ENCODE measurements at places on chromosomes 1 and 21. TPM values are rescaled to one million over a fixed set of nuclear protein-coding genes. Genes with fewer than 3 reads are reported as not detected.

Gene TRIM46
- 1.3 TPM for total RNA-seq

Gene OR2AK2
- total RNA-seq, result not detected

Gene LHX8
- not detected for total RNA-seq

Gene LEFTY2
- 3.4 TPM for total RNA-seq

Gene AMPD1
- total RNA-seq, result not detected

Gene TTC3
- 123 TPM for total RNA-seq

DNA sequence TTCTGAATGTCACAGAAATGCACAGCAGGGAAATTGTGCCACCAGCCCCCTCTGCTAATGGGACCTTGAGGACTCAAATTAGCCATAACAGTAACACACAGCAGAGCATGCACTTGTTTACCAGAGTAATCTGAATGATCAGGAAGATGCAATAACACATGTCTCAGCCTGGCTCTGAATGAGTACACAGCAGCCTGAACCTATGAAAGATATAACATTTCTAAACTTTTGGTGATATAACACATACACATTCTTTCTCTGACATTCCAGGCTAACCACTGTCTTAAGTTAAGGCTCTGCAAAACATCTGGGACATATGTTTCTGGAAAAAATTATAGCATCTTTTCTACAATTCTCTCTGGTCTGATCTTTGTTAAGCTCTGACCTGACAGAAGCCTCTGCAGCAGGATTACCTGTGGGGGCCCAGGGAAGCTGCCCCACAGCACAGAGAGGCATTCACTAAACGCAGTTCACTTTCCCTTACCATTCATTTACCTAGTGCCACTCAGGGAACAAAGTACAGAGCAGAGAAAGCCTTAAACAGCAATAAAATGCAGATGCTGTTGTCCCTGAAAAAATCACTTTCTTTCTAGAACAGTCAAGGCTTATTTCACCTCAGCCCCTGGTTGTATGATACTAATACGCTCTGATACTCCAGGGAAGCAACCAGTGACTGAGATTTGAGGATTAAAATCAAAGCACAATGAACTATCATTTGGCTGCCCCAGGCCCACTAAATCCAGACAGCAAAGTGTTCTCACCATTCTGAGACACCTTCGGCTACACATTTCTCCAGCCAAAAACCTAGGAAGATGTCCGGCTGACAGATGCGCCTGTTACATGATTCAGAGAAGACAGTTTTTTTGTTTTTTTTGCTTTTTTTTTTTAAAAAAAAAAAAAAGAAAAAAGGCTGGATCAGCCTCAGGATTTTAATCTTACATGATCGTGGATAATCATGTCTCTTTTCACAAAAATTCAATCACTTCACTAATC lies 54.0 kb upstream of the CNN3 start:
- no peak for DNase-seq

DNA sequence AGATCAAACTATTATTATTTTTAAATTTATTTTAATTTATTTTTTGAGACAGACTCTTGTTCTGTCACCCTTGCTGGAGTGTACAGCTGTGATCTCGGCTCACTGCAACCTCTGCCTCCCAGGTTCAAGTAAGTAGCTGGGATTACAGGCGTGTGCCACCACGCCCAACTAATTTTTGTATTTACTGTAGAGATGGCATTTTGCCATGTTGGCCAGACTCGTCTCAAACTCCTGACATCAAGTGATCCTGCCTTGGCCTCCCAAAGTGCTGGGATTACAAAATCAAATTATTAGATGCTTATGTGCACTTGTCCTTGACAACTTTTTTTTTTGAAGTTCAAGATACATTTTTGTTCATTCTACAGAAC lies 15.4 kb downstream of the LIN9 start:
- no peak for DNase-seq

GRCh38 chr1:43722810-43723209 lies 15.5 kb downstream of the ST3GAL3 start:
- no peak for DNase-seq

DNA sequence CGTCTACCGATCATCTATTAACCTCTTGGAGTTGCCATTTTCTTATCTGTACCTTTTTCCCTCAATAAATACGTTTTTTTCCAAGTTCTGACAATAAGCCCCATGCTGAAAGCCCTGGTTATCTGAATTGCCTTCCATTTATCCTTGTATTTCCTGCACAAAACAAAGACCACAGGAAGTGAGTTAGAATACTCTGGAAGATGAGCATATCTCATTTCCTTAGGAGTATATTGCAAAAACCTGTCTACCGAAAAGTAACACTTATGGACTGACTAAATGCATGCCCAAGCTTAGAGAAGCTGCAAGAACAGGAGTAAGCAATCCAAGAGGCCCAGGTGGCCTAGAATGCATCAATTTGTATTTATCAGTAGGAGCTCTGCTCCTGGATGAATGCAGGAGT lies 39.9 kb downstream of the DIRAS3 start:
- no peak for DNase-seq

- no peak for DNase-seq
Observed at GRCh38 chr1:28139025-28139712, 37.3 kb downstream of the PTAFR start.

DNA sequence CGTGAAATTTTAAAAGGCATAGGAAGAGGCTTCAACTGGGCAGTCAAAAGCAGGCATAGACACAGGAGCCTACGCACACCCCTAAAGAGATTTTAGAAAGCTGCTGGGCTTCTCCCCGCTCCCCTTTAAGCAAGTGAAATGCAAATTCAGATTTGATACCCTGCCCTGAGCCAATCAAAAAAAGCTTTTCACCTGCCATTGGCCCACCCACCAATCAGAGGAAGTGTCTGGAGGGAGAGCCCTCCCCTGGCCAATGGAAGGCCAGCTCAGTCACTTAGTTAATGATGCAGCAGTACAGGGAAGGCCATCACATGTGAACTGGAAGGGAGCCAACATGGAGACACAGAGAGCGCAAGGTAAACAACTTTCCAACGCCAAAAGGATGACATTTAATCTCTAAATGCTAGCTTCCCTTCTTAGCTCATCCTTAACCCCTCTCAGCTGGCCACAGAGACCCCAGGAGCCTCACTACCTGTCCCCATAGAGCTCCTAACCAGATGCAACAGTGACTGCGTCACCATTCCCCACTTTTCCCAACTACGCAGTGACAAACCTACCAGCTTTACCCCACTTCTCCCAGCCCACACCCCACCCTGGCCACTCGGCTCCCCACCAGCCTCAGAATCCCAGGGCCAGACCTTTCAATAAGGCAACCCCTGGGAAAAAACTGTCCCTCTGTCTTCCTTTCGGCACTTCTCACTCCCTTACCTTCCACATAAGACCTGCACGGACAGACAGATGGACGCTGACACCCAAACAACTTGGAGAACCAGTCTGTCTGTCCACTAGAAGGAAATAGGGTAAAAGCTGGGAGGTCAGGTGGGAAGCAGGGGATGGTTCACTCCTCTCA lies 71.0 kb downstream of the CD46 start:
- DNase-seq, result peak; percentile 94

DNA sequence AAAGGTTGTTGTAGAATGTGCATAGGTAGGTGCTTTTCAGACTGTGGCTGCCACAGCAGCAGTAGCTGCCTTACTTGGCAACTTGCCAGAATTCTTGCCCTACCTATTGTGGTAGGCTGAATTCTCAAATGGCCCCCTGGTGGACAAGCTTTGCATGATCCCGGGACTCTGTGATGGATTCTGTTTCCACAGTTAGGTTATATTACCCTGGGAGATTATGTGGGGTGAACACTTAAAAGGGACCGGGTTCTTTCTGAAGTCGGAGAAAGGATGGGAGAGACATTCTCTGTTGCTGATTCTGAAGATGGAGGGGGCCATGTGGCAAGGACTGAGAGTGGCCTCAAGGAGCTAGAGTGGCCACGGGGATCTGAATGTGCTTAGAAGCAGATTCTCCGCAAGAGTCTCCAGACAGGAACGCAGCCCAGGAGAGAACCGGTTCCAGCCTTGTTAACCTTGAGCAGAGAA lies 32.1 kb upstream of the KCNE1 start:
- no peak for DNase-seq

GRCh38 chr1:212678456-212679410 lies 20.9 kb downstream of the BATF3 start:
- no peak for DNase-seq

DNA sequence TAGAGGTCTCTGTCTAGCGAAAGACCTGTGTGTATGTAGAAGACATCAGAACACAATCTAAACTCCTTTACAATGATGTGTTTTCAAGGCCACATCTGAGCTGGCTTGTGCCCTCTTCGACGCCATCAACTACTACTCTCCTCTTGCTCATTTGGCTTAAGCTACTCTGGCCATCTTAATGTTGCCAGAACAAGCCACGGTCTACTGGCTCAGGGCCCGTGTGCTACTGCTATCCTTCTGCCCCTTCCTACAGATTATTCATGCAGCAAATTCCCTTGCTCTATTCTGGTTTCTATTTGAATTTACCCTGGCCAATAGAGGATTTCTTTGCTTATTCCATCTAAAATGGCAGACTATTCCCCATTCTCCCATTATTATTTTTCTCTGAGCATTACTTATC lies 121.7 kb downstream of the ZZZ3 start:
- DNase-seq, result no peak

DNA sequence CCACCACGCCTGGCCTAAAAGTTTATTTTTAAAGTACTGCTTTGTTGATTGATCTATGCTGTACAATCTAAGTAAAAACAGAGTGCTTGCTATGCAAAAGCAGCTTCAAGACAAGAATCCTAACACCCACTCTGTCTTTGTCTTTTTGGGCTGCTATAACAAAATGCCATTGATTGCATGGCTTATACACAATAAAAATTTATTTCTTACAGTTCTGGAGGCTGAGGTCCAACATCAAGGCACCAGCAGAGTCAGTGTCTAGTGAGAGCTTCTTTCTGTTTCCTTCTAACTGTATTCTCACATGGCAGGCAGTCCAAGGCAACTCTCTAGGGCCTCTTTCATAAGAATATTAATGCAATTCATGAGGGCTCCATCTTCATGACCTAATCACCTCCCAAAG lies 63.6 kb upstream of the GJA5 start:
- DNase-seq, result no peak

DNA sequence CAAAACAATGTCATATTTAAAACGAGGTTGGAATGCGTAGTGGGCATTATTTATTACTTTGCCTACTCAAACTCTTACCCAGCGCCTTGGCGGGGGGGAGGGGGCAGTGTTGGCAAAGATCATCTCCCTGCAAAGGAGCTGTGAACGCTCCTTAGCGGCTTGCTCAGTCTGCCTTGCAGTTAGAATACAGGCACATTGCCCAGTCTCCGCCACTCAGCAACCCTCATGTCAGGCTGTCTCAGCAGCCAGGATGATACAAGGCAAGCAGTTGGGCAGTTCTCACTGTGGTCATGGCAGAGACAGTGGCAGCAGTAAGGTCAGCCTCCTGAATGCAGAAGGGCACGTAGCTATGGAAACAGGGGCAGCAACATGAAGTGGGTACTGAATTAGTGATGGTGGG lies 170.4 kb upstream of the KCNK2 start:
- no peak for DNase-seq

DNA sequence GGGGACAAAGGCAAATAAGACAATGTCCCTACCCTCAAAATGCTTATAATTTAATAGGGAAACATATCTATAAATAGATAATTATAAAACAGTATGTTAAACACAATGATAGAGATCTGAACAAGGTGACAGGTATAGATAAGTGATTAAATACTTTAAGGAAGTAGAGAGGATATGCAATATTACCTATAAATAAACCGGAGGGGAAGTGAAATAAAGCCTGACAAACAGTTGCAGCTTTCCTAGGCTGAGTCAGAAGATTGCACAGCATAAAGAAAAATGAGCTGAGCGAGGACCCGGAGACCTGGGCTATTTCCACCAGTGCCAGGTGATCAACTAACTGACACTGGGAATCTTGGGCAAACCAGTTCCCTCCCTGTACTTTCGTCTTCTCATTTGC lies 11.5 kb upstream of the PSRC1 start:
- no peak for DNase-seq

DNA sequence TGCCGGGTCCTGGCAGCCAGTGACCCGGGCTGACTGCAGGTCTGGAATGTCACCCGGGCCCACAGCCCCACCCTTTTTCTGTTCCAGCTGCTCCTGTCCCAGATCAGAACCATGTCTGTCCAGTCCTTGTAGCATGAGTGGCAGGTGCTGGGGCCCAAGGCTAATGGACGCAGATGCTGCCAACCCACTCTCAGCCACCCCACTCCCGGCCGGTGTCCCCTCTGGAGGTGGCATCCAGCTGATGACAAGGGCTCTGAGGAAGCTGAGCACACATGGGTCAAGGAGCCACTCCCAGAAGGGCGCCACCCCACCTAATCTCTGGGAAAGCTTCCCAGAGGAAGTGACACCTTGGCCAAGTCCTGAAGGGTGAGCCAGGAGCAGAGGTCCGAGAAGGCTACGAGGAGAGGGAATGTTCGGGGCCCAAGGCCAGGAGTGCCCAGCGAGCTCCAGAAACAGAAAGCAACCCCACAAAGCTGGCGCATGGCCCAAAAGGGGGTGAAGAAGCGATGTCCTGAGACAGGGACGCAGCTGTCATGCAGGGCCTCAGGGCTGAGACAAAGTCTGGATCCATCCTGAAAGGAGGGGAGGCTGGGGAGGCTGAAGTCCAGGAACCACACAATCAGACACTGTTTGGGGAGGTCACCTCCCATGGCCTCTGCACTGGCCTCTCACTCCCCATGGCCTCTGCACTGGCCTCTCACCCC lies 39.5 kb downstream of the ACOT7 start:
- DNase-seq, result no peak

DNA sequence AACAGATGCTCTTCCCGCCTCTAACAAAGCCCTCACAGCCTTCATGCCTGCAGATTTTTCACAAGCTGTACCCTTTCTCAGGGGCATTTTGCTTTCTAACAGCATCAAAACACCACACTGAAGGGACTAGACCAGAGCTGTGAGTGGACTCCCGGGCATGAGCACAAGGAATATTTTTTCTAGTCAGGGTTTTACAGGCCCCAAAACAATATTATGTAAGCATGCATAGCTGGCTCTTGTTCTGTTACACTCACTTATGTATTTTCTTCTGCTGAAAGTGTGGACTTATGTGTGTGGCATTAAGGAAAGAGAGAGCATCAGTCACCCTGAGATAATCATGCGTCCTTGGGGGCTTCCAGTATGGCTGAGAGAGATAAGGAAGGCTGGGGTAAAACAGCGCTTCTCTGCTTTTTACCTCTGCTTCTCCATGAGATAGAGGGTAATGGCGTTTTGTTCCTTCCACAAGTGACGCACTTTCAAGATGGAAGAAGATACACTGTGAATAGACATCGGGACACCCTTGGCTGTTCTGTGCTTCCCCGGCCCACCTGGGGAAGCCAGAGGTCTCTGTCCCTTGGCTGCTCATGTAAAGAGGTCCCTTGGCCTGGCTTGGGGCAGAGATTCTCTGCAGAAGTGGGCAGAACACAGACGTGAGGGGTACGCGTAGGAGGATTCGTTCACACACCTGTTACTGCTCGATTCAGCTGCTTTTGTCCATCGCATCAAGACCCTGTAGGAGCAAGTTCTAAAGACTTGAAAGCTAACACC lies 266.7 kb upstream of the RAB4A start:
- DNase-seq, result no peak

Data from posterior vena cava (tissue), 2 donors.